ENCODE measurements at places on chromosomes 1 and 21.

DNA sequence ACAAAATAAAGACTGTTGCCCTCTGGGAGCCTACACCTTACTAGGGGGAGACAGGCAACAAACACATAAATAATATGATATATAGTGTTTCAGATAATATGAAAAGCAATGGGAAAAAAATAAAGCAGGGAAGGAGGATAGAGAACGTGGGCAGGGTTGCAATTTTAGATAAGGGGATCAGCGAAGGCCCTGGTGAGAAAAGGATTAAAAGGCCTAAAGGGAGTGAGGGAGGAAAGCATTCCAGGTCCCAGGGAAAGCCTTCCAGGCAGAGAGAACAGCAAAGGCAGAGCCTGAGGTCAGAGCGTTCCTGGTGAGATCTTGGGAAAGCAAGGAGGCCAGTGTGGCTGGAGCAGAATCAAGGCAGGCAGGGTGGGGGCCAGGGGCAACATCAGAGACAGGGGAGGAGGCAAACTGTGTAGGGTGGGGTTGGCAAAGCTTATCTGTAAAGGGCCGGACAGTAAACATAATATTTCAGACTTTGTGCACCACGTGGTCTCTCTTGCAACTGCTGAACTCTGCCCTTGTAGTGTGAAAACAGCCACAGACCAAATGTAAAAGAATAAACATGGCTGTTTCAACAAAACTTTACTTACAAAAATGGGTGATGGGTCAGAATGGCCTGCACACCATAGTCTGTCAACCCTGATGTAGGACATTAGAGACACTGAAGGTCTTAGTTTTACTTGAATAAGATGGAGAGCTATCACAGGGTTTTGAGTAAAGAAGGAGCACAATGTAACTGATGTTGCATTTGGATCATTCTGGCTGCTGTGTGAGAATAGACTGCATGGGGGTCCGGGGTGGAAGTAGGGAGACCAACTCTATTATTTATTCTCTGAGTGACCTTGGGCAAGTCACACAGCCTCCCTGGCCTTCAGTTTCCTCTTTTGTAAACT is 13.3 kb upstream of the CPT2 start:
- DNase-seq, result no peak

DNA sequence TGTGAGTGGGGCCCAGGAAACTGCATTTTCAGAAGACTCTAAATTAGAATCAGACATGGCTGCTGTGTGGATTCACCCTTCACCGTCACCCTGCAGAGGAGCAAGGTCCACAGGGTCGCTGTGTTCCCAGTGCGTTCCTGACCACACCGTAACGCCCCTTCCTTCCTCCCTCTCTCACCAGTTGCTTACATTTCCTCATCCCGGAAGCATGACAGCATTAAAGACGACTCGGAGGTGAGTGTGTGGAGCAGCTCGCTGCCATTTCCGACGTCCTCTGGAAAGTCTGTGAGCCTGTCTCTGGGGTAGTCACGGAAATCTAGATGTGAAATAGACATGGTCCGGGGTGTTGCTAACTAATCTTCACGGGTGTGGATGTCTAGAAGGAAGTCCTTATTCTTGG is 45.9 kb downstream of the FAAP20 start:
- no peak for DNase-seq

- no peak for DNase-seq
These were observed 70.2 kb upstream of the PDE4B start for GRCh38 chr1:65722461-65722860.

- DNase-seq, result no peak
These were observed 319.6 kb downstream of the ZNF326 start for GRCh38 chr1:90314533-90314932.

DNA sequence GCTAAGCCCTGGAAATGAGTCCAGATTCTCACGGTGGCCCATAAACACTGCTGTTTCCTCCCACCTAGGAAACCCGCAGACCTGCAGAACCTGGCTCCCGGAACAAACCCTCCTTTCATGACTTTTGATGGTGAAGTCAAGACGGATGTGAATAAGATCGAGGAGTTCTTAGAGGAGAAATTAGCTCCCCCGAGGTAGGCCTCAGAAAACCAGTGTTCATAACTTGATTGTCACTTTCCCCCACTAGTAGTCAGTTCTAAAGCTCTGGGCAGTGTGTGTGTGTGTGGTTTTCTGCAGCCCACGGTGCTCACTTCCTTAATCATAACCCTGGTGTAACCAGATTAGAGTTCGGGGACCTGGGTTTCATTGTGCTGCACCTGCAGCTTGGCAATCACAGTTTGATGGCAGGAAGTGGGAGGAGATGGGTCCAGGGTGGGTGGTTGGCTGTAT is 39.1 kb downstream of the CLIC6 start:
- no peak for DNase-seq

DNA sequence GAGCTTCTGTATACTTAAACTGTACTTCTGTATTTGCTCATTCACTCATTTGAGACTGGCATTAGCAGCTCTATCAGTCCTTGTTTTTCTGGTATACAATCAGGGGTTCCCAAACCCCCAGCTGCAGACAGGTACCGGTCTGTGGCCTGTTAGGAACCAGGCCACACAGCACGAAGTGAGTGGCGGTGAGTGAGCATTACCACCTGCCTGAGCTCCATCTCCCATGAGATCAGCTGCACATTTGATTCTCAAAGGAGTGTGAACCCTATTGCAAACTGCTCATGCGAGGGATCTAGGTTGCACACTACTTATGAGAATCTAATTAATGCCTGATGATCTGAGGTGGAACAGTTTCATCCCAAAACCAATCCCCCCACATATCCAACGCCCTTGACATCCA is 18.2 kb upstream of the NUF2 start:
- no peak for DNase-seq

GRCh38 chr21:35361988-35362387 is 312.9 kb upstream of the RUNX1 start:
- DNase-seq, result no peak

- no peak for DNase-seq
These were observed 90.3 kb downstream of the SCMH1 start for GRCh38 chr1:41151846-41152245.

DNA sequence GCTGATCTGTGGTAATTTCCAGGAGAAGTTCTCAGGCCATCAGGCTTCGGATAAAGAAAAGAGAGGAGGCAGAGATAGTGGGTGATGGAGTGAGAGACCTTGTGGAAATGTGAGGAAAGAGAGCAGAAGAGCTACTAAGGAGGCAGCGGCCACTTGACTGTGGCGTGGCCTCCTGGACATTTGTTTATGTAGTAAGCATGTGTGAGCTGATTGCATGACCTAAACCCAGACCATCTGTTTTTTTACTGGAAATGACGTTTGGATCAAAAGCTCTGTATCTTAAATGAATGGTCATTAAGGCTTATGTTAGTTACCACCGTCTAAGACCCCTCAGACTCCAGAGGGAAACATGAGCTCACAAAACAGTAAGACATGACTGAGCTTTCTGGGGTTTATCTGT is 13.6 kb downstream of the ATP1B1 start:
- no peak for DNase-seq

DNA sequence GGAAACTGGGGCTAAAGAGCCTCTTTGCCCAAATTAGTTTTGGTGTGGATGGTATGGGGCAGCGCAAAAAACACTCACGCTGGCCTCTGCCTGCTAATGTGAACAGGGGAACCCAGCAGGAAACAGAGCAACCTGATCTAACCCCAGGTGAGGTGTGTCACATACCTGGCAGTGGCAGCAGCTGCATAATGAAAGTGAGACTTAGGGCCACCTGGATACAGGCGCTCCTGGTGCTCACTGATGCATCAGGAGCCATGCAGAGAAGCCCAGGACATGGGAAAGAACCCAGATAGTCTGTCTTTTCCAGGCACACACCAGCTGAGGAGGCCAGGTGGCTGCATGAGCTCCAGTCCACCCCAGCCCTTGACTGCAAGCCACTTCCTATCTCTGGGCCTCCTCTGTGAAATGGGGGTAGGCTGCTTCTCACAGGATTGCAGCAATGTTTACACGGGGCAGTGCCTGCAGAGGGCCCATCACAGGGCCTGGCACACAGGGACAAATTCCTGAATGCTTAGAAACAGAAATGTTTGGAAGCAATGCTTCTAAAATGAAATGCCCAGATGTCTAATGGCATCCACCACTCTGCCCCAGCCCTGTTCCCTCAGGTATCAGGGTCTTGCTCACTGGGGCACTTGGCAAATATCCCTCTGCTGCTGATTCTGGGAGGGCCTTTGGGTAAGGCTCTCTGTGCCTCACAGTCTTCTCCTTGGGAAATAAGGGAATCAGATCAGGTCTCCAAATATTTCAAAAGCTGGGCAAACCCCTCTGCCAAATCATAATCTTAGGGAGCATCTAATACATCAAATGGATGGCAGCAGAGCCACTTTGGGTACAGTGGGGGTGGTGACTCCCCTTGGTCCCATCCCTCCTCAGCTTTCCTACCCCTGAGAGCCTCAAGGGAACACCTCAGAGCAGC is 19.9 kb downstream of the DHCR24 start:
- no peak for DNase-seq

- no peak for DNase-seq
These were observed 44.6 kb upstream of the SLC30A1 start for GRCh38 chr1:211623515-211623914.

DNA sequence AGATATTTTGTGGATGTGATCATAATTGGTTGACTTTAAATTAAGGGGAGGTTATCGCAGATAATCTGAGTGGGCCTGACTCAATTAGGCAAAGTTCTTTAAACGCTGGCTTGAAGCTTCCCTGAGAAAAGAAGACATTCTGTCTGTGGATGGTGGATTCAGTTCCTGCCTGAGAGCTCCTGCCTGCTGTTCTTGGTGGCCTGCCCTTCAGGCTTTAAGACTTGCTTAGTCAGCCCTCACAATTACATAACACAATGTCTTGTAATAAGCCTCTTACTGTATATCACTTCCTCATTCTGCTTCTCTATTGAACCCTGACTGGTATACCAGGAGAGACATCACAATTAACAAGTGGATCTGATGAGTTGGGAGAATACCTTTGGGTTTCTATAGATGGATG is 50.2 kb downstream of the KCNJ6 start:
- DNase-seq, result peak; percentile 16

- no peak for DNase-seq
These were observed 13.3 kb upstream of the ATF3 start for GRCh38 chr1:212595229-212595628.

GRCh38 chr1:87154384-87154783 is 174.3 kb upstream of the LMO4 start:
- DNase-seq, result no peak

DNA sequence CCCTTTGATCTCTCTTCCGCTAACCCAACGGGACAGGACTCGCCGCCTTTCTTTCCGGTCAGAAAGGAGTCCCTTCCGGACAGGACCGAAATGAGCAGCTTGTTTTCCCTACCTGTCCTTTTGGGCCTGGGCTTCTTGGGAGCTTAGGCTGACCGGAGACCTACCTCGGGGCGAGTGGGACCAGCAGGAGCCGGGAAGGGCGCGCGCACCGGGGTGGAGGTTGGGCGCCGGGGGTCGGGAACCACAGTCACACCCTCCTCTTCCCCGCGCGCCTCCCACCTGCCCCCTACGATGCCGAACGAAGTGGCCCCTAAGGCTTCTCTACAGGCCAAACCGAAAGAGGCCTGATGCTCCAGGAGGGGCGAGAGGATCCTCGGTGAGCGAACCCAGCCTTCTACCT is 95.2 kb downstream of the PRKAB2 start:
- no peak for DNase-seq

DNA sequence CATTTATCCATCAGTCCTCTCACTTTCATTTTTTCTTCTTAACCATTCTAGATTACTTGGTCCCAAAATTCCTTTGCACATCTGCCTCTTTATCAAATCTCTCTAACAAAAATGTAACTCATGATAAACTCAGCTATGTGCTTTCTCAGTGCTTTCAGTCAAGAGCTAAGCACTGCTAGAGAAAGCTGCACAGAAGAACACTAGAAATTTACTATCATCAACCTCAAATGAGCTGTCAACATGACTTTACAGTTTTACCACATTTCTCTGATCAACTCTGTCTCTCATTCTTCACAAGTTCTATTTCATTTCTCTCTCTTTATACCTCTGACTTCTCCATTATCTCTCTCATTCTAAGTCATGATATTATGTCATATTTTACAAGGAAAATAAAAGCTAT is 54.2 kb upstream of the PRKACB start:
- no peak for DNase-seq

DNA sequence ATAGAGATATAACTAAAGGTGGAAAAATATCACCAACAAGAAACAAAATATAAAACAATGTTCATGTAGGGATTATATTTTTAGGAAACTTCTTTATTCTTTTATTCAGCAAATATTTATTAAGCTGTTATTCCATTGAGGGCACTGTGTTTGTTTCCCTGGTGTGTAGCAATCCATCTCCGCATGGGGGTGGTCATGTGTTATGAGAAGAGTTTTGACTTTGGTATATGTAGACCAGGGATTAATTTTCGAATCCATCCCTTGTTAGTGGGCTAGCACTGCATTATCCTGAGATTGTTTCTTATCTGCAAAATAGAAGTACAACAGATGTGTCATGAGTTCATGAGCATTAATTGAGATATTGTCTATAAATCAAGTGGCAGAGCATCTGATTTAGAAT is 190.2 kb upstream of the LRRC7 start:
- DNase-seq, result no peak
